ENCODE measurements at places on chromosomes 6 and 20. TPM values are rescaled to one million over a fixed set of nuclear protein-coding genes. Genes with fewer than 3 reads are reported as not detected.

DNA sequence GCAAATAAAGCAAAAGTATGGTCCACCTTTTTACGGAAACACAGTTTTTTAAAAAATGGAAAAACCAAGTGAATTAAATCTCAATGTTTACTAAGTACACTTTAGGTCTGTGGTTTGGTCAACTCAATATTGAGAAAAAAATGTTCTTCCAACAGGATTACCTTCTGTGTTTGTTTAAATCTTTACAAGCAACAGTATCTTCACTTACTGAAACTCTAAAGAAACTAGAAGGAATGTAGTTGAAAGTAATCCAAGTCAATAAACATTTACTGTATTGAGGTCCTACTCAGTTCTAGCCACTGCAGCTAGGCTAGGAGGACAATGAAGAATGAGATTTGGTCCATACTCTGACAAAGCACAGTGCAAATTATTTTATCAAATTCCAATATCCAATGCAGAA, 80.1 kb downstream of the ASCC3 start:
- no peaks in the 10 kb centered on the region for H3K4me1 ChIP-seq
- no peak for DNase-seq
- no peak overlapping the region for H3K4me3 ChIP-seq
- no peaks in the 10 kb centered on the region for H3K27me3 ChIP-seq
- peaks cover 3% of the 10 kb centered on the region for H3K36me3 ChIP-seq

The RBPJL gene
- not detected for total RNA-seq

The RAET1L gene
- total RNA-seq = not detected

GRCh38 chr6:134368670-134369069, 50.8 kb upstream of the SGK1 start:
- peaks cover 15% of the 10 kb centered on the region for H3K4me1 ChIP-seq
- no peaks in the 10 kb centered on the region for H3K27me3 ChIP-seq
- no peak overlapping the region for H3K27ac ChIP-seq

The RPRD1B gene
- total RNA-seq = 21.5 TPM

GRCh38 chr20:61846741-61847419, 218.8 kb downstream of the TAF4 start:
- no peak overlapping the region for H3K27ac ChIP-seq
- peak; percentile 76 for DNase-seq
- H3K36me3 ChIP-seq = no peaks in the 10 kb centered on the region
- H3K4me3 ChIP-seq = no peak overlapping the region

DNA sequence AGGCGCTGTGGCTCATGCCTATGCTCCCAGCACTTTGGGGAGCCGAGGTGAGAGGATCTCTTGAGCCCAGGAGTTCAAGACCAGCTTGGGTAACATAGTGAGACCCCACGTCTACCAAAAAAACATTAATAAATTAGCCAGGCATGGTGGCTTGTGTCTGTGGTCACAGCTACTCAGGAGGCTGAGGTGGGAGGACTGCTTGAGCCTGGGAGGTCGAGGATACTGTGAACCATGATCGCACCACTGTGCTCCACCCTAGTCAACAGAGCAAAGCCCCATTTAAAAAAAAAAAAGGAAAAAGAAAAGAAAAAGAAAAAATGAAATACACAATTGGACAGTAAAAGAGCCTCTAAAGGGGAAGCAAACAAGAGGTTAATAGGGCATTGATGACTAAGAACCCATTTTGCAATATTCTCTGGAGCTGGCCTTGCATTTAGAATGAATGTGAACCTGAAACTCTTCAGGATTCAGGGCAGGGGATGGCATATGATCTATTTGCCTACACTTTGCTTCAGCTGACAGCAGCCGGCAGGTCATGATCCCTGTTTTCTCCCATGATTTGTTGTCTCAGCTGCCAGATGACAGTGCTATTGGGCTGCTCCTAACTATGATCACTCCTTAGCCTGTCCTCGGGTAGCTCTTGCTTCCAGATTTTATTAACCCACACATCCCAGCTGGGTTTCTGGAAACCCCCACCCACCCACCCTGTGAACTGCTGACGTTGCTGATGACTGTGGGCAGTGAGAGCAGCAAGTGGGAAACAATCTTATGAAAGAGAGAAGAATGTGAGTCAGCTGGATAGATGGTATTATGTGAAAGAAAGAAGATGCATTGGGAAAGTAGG, 83.8 kb upstream of the ELOVL5 start:
- H3K36me3 ChIP-seq = no peaks in the 10 kb centered on the region
- H3K4me1 ChIP-seq = peaks cover 22% of the 10 kb centered on the region
- peak; percentile 37 for DNase-seq
- no peak overlapping the region for H3K4me3 ChIP-seq
- H3K27me3 ChIP-seq = no peaks in the 10 kb centered on the region

- H3K4me3 ChIP-seq = no peak overlapping the region
- no peak for DNase-seq
- H3K27ac ChIP-seq = no peak overlapping the region
- no peaks in the 10 kb centered on the region for H3K4me1 ChIP-seq
Measured at GRCh38 chr6:168124921-168125320, 45.9 kb upstream of the FRMD1 start.

DNA sequence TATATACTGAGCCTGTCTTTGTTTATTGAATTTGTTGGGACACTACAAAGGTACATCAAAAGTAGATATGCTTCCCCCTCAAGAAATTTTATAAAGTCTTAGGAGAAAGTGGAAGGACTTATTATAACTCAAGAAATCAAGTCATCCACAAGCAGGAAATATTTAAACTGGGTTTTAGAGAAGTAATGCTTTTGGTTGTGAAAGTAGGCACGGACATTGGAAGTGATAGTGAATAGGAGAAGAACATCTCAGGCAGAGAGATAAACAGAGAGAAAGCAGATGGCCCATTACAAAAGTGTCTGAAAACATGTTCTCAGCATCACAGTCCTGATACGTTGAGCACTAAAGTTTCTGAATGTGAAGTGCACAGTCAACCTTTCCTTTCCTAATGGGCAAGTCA, 415.6 kb upstream of the RNF217 start:
- no peaks in the 10 kb centered on the region for H3K4me1 ChIP-seq
- no peak overlapping the region for H3K27ac ChIP-seq
- no peak overlapping the region for H3K4me3 ChIP-seq
- H3K36me3 ChIP-seq = no peaks in the 10 kb centered on the region
- H3K27me3 ChIP-seq = no peaks in the 10 kb centered on the region

DNA sequence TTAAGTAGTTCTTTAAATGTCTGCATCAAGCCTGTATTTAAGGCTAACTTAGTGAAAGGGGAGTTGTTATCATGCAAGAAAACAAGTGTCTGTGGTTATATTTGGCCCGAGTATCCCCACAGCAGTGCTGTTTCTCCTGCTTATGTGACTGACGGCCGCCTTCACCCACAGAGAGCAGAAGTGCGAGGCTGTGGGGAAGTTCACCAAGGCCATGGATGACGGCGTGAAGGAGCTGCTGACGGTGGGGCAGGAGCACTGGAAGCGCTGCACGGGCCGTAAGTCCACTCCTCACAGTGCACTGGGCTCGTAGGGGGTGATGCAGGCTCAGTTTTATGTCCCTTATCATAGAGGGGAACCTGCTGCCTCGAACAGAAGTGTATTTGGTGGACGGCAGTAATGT, 53.2 kb upstream of the SYNJ2 start:
- peaks cover 93% of the 10 kb centered on the region for H3K36me3 ChIP-seq
- no peaks in the 10 kb centered on the region for H3K27me3 ChIP-seq
- no peak overlapping the region for H3K27ac ChIP-seq
- no peak for DNase-seq

The RGS17 gene
- 1.4 TPM for total RNA-seq

The LY6G6D gene
- total RNA-seq = not detected

- no peak for DNase-seq
- H3K27ac ChIP-seq = peak overlapping the region; percentile 34
- H3K4me1 ChIP-seq = peaks cover 6% of the 10 kb centered on the region
- H3K4me3 ChIP-seq = no peak overlapping the region
- H3K36me3 ChIP-seq = no peaks in the 10 kb centered on the region
- no peaks in the 10 kb centered on the region for H3K27me3 ChIP-seq
Measured at GRCh38 chr6:76885861-76886301, 577.4 kb downstream of the HTR1B start.
